ENCODE measurements at places on chromosomes 7 and 10.

DNA sequence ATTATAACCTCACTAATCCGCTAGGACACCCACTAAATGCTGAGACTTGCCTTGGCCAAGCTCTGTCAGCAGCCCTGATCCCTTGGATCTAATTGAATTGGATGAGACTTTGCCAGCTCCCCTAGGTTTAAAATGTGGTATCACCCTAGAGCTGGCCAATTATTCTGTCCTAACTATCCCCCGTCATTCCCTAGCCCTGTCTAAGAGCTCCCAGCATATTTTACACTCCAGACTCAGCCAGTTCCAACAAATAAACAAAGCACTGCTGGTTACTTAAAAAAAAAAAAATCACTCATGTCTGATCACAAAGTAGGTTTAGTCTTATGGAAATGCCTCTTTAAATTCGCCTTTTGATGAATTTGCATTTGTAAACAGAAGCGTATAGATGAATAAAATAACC is 147.9 kb upstream of the EGR2 start:
- no peak for DNase-seq

- DNase-seq = no peak
These were observed 9.8 kb downstream of the AGBL3 start for GRCh38 chr7:134996097-134996550.

DNA sequence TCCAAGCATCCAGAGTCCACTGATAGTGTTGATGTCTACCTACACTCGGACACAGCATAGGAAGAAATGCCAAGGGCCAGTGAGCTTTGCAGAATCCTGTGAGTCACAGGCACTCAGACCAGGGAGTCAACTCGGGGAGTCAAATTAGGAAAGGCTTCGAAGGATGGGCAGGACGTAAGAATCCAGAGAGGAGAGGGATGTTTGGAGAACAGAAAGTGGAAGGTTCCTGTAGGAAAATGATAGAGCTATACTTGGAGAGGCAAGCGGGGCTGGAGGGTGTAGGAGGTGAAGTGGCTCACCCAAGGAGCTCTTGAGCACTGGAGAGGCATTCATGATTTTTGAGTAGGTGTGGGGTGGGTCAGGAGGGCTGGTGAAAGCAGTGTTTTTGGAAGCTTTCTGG is 3.0 kb downstream of the ZYX start:
- DNase-seq = no peak

- no peak for DNase-seq
These were observed 48.4 kb downstream of the MPP7 start for GRCh38 chr10:28254290-28254985.

- peak; percentile 77 for DNase-seq
These were observed 13.1 kb upstream of the ARPC1A start for GRCh38 chr7:99312316-99313203.

- no peak for DNase-seq
These were observed 13.2 kb downstream of the CCDC7 start for GRCh38 chr10:32459051-32459698.

DNA sequence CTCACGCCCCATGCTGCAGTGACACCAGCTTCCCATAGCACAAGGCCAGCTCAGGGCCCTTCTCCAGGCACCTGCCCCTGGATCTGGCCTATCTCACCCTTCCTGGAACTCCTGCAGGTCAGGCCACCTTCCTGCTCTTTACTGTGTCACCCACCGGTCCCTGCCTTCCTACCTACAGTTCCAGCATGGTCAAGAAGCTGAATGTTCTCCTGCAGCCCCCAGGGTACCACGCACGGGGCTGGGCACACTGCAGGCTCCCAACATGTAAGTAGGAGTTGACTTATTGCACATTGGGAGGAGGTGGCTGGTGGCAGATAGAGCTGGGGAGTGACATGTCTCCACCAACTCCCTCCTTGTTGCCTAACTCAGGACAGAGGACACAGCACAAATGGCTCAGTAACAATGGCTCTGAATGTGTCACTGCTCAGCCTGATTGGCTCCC is 14.5 kb downstream of the ITPRIP start:
- DNase-seq = no peak

DNA sequence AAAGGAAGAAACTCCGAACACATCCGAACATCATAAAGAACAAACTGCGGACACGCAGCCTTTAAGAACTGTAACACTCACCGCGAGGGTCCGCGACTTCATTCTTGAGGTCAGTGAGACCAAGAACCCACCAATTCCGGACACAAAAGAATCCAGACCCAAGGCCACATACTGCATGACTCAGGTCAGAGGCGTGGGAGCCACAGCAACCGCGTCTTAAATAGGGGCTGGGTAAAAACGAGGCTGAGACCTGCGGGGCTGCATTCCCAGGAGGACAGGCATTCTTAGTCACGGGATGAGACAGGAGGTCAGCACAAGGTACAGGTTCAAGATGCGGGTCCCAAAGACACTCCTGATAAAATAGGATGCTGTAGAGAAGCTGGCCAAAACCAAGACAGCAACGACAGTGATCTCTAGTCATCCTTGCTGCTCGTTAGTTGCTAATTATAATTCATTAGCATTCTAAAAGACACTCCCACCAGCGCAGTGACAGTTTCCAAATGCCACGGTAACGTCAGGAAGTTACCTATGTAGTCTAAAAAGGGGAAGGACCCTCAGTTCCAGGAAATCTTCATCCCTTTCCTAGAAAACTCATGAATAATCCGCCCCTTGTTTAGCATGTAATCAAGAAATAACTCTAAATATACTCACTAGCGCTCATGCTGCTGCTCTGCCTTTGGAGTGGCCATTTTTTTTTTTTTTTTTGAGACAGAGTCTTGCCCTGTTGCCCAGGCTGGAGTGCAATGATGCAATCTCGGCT is 19.3 kb downstream of the AP5Z1 start:
- DNase-seq = no peak

GRCh38 chr10:120381931-120382330 is 75.1 kb upstream of the PLPP4 start:
- DNase-seq = no peak

- no peak for DNase-seq
These were observed 33.1 kb downstream of the ZMIZ1 start for GRCh38 chr10:79101560-79102497.

- DNase-seq = no peak
These were observed 70.0 kb downstream of the CAMK1D start for GRCh38 chr10:12419262-12419847.

DNA sequence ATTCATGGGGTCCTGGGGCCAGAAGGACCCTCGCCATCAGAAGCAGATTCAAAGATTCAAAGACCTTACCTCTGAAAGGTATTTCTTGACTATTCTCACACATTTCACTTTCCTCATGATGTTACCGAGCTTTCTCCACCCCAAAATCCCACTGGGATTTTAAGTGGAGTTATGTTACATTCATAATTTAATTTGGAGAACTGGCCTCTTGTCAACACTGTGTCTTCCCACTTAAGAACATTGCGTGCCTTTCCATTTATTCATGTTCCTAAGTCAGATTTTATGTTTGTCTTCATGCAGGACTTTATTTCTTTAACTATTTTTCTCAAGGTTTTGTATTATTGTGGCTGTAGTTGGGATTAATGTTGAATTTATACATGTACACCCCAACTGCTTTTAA is 123.5 kb upstream of the BMPER start:
- DNase-seq = no peak

DNA sequence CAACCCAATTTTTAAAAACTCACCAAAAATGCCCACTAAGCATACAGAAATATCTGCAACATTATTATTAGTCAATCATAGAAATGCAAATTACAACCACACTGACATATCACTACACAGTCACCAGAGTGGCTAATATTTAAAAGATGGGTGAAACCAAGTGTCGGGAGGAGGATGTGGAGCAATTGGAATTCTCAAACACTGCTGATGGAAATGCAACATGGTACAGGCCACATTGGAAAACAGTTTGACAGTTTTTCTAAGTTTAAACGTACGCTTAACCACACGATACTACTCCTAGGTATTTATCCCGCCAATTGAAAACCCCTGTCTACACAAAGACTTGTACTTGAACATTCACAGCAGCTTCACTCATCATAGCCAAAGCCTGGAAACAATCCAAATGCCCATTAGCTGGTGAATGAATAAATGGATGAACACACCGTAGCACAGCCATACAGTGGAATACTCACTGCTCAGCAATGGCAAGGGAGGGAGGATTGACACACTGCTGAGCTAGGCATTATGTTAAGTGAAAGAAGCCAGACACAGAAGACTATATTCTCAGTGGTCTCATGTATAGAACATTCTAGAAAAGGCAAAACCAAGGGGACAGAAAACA is 16.3 kb downstream of the GCK start:
- DNase-seq = no peak

GRCh38 chr10:80046629-80047441 is 31.6 kb upstream of the TMEM254 start:
- peak; percentile 39 for DNase-seq

- DNase-seq = no peak
These were observed 8.6 kb upstream of the GATA3 start for GRCh38 chr10:8045726-8046494.

DNA sequence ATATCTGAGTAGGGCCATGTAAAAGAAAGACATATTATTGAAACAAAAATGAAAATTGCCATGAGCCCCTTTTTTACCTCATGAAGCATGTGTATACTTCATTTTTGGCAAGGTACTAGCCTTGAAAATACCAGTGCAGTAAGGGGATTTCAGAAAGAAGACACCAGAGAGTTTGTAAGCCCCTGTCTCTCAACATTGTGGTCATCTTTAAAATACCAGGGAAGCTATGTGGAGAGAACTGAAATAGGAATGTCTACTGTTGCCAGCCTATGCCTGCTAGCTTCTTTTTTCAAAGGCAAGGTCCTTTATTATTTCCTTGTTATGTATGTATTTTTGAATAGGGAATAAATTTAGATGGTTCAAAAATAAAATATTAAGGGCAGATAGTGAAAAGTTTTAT is 57.8 kb downstream of the CASD1 start:
- DNase-seq = no peak

- no peak for DNase-seq
These were observed 10.4 kb downstream of the NUB1 start for GRCh38 chr7:151351967-151352366.

GRCh38 chr7:91162436-91162835 is 101.8 kb upstream of the FZD1 start:
- no peak for DNase-seq

DNA sequence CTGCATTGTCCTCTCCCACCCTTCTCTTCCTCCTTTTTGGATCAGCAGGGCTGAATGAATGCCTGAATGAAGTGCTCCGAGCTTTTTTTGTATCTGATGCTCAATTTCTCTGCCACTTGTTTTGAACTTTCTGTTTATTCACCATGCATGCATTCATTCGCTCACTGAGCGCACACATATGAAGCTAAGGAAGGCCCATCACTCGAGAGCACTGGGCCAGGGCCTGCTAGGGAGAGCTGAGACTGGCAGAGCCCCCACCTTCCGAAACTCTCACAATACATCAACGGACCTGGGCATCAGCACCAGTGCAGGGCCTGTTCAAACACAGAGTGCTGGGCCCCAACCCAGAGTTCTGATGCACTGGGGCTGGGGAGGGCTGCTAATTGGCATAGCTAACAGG is 45.7 kb downstream of the RPS24 start:
- no peak for DNase-seq

- DNase-seq = no peak
These were observed 317.4 kb downstream of the BMPER start for GRCh38 chr7:34222722-34223121.

- no peak for DNase-seq
These were observed 507 bp downstream of the SAR1A start for GRCh38 chr10:70169649-70170364.

DNA sequence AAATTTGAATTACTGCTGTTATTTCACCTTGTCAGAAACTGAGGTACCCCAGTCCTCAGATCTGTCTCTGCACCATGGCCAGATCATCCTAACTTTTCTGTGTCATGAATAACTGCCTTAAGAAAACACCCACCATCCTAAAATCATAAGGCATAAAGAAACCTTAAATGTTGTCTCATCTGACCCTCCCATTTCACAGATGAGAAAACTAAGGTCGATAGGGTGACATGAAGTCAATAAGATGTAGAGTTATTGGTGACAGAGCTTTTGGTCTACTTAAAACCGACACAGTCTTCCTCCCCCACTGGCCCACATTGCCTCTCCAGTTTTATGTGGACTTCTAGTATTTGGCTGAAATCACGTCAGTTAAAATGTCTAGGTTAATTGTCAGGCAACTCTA is 101.5 kb upstream of the PDCD4 start:
- DNase-seq = no peak

- DNase-seq = no peak
These were observed 4.6 kb upstream of the PFKFB3 start for GRCh38 chr10:6198171-6198570.

- DNase-seq = no peak
These were observed 157.4 kb downstream of the ARID5B start for GRCh38 chr10:62058896-62059216.

DNA sequence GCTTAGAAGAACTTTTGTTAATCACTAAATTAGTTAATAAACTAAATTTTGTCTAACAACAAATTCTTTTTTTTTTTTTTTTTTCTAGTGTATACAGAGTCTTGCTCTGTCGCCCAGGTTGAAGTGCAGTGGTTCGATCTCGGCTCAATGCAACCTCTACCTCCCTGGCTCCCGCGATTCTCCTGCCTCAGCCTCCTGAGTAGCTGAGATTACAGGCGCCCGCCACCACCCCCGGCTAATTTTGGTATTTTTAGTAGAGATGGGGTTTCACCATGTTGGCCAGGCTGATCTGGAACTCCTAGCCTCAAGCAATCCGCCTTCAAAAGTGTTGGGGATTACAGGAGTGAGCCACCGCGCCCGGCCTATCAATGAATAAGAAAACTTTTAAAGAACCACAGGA is 1.1 kb upstream of the IQUB start:
- no peak for DNase-seq

DNA sequence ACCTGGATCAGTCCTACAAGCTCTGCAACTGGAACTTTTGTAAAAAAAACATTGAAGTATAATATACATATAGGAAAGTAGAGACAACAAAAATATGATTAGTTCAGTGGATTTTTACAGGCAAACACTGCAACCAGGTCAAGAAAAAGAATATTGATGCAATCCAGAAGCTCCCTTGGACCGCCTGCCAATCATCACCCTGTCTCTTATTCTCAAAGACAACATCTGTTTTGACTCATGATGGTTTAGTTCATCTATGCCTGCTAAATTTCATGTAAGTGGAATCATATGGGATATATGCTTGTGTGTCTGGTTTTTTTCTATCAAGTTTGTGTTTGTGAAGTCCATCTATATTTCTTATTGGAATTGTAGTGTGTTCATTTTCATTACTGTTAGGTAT is 7.7 kb upstream of the HYCC1 start:
- DNase-seq = no peak

GRCh38 chr10:52485462-52485861 is 171.4 kb downstream of the DKK1 start:
- no peak for DNase-seq

- DNase-seq = no peak
These were observed 52.8 kb upstream of the ZPBP start for GRCh38 chr7:50145801-50146338.

GRCh38 chr10:24254180-24254579 is 45.2 kb downstream of the KIAA1217 start:
- DNase-seq = no peak
